CD8-positive, alpha-beta T cell (primary cell): ENCODE measurements at places on chromosomes 2 and 18.

DNA sequence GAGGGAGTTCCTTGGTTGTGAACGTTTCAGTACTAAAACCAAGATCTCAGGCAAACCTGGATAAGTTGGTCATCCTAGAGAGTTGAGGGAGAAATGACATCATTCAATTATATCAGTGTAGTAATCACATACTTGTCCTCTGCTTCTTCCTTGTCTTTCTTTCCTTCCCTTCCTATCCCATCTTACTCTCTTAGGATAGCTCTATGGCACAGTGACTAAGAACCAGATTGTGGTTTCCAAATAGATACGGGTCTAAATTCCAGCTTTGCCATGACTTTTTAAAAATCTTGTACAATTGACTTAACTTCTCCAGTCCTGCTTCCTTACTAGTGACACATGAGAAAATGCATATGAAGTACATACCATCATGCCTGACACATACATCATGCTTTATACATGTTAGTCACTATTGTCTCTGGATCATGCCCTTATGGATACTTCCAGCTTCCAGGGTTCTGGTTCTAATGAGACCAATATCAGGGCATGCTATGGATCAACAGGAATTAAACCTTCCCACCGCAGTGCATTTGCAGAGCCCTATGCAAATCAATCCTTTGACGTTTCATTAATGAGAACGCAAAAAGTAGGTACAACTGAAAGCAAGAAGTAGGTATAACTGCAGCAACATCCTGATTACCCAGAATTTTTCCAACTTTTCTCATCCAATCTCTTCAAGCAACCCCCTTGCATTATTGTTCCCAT, 168.0 kb upstream of the KLF7 start:
- DNase-seq: no peak

GRCh38 chr18:43514747-43515146, 237.5 kb upstream of the SYT4 start:
- no peak for DNase-seq

GRCh38 chr2:195360242-195360641, 296.8 kb upstream of the SLC39A10 start:
- DNase-seq: no peak

- no peak for DNase-seq
These were observed 12.5 kb upstream of the TEX261 start for GRCh38 chr2:71006955-71007799.

DNA sequence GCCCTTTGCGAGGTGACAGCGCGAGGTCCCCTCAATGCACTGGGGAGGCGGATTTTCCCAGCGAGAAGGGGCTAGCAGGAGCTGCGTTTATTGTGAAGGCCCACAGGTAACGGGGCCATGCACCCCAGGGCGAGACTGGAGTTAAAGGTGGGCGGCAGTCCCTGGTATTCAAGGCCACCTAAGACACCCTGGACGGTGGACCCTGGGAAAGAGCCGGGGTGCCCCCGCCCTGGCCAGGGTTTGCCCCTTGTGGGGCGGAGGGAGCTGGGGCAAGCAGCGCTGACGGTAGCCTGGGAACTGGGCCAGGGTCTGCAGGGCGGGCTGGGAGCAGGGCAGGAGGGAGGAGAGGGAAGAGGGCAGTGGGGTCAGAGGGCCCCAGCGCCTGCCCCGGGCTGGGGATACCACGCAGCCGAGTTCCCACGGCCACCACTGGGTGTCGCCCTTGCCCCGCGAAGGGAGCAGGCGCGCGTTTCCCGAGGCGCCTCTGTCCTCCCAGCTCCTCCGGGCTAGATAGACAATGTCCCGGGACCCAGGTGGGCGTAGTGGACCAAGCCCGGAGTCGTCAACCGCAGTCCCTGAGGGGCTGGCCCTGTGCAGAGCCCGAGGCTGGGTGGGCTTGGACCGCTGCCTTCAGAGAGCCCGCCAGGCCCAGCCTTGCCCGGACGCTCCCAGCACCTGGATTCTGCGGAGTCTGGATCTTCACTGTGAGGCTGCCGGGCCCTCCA, 80.2 kb downstream of the SMAD4 start:
- peak; percentile 71 for DNase-seq

DNA sequence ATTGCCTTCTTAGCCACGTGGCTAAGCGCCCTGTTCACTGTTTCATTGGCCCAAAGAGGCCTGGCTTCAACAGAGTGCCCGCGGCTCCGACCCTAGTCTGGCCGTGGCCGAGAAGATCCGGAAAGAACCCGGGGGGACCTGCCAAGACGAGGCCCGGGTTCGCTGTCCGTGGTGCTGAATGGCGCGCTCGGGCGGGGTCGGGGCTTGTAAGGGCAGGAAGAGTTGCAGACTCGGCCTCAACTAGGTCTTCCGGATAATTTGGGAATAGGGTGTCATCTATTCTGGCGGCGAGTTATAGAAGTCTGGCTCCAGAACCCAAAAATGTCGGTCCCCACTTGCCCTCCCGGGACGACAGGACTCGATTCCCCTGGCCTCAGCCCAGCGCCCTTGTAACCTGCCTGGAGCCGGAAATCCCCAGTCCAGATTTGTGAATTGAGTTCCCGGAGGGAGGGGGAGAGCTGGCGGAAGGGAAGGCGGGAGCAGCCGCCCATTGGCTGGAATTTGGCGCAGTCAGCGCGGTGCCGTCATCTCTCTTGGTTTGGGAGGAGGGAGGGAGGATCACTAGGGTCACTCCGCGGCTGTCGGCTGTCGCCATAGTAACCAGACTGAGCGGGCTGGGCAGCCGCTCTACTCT, 3.5 kb downstream of the CDK5R2 start:
- peak; percentile 64 for DNase-seq

DNA sequence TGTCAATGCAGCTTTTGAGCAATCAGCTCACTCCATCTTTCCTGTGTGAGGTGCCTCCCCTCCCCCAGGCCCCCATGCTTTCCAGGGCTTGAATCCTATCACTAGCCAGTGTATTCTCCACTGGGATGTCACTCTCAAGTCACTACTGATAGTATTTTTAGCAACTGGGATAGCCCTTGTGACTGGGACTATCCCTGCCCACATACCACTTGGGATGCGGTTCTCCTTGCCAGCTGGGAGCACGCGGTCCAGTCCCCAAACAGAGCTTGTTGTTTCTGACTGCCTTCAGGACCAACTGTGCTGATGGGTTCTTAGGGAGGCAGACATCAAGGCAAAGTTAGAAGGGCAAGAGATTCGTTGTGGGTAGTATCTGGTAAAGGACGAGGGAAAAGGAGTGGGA, 134.9 kb downstream of the FAM161A start:
- no peak for DNase-seq

GRCh38 chr18:59799383-59800015, 100.3 kb upstream of the PMAIP1 start:
- no peak for DNase-seq

- no peak for DNase-seq
These were observed 62.0 kb downstream of the CIB4 start for GRCh38 chr2:26579025-26579722.
